ENCODE measurements at places on chromosomes 13 and 19. TPM values are rescaled to one million over a fixed set of nuclear protein-coding genes. Genes with fewer than 3 reads are reported as not detected.

Gene ZNF799
- 4.8 TPM for total RNA-seq

Gene IGFL1
- not detected for total RNA-seq

Gene CABP5
- not detected for total RNA-seq

Gene LILRA6
- not detected for total RNA-seq

Gene TMPRSS9
- 0.10 TPM for total RNA-seq

Gene ZNF578
- 0.78 TPM for total RNA-seq

Gene ERICH4
- not detected for total RNA-seq

Gene POLD1
- 38.6 TPM for total RNA-seq

Gene SIGLEC14
- total RNA-seq: not detected

Gene S1PR5
- total RNA-seq: 0.29 TPM

Gene ZNF628
- total RNA-seq: 3.1 TPM

Gene ICAM5
- total RNA-seq: 15.8 TPM

Gene A1BG
- total RNA-seq: 64.4 TPM

Gene RNF225
- total RNA-seq: not detected

Gene SKA3
- total RNA-seq: 40.3 TPM

Gene C5AR1
- not detected for total RNA-seq

Gene DEDD2
- 13.8 TPM for total RNA-seq

Gene TNFRSF19
- total RNA-seq: 44.5 TPM

Gene PSG7
- total RNA-seq: not detected

Gene HSPB6
- total RNA-seq: 0.10 TPM

Gene KCNC3
- total RNA-seq: 0.12 TPM

Gene MEF2B
- not detected for total RNA-seq

Measured in RPMI7951 (cell line).